ENCODE measurements at places on chromosomes 3 and 15. TPM values are rescaled to one million over a fixed set of nuclear protein-coding genes. Genes with fewer than 3 reads are reported as not detected.

GRCh38 chr15:95141486-95141885, 910.1 kb downstream of the MCTP2 start:
- DNase-seq, result peak; percentile 26
- H3K27me3 ChIP-seq, result no peaks in the 10 kb centered on the region

DNA sequence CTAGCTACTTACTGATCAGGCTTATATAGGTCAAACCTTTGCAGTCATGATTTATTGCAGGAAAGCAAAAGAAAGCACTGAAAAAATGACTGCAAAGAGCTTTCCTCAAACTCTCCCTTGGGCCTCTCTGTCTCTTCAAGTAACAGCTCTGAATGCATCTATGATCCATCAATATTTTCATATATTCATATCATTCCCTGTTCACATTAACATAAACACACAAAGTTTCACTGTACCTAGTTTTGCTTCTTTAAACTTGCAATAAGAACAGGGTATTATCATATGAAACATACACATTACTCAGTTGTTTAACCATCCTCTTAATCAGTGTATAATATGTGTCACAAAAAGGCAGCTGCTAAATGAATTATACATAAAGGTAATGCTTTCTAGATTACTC, 107.9 kb upstream of the ARL6 start:
- no peak overlapping the region for H3K27ac ChIP-seq
- no peaks in the 10 kb centered on the region for H3K36me3 ChIP-seq
- H3K4me3 ChIP-seq, result no peak overlapping the region
- no peak for DNase-seq
- H3K4me1 ChIP-seq, result no peaks in the 10 kb centered on the region

DNA sequence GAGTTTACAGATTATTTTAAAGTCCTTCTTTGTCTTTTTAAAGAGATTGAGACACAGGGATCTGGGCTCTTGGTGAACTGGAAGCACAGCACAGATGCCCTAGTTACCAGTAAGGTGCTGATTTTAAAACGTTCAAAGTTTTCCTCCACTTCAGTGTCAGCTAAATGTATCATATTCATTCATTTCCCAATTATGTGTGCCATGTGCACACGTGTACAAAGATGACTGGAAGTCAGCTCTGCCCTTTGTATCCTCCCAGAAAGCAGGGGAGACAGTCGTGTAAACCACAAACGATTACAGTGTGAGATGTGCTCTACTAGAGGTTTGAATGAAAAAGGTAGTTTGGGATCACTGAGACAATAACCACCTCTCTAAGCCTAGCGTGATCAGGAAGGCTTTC, 730 bp downstream of the ZKSCAN7 start:
- peaks cover 3% of the 10 kb centered on the region for H3K36me3 ChIP-seq
- peak overlapping the region; percentile 89 for H3K4me3 ChIP-seq
- H3K27ac ChIP-seq, result no peak overlapping the region
- no peak for DNase-seq
- peaks cover 7% of the 10 kb centered on the region for H3K4me1 ChIP-seq

DNA sequence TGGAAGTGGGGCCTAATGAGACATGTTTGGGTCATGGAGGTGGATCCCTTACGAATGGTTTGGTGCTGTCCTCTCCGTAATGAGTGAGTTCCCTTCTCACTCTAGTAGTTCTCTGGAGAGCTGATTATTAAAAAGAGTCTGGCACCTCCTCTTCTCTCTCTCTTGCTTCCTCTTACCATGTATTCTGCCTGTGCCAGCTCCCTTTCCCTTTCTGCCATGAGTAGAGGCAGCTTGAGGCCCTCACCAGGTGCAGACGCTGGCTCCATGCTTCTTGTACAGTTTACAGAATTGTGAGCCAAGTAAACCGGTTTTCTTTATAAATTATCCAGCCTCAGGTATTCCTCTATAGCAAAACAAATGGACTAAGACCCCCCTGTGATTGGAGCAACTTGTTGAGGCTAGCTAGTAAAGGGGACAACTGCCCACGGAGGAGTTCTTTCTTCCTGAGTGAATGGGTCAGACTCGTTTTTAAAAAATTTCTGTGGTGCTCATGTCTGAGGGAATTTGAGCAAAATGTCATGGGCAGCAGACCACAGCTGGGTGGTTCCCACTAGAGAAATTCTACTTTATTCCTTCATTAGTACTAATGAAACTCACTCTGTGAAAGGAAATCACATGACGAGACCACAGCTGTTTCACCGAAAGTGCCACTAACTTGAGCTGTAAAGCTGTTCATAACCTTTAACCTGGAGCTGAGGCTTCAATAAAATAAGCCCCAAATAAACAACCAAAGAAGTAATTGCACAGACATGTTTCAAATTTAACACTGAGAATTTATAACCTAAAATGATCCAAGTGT, 210.0 kb downstream of the NFKBIZ start:
- no peak overlapping the region for H3K4me3 ChIP-seq
- H3K4me1 ChIP-seq, result no peaks in the 10 kb centered on the region
- no peaks in the 10 kb centered on the region for H3K36me3 ChIP-seq
- H3K27me3 ChIP-seq, result no peaks in the 10 kb centered on the region

FANCD2OS gene
- total RNA-seq, result not detected

DNA sequence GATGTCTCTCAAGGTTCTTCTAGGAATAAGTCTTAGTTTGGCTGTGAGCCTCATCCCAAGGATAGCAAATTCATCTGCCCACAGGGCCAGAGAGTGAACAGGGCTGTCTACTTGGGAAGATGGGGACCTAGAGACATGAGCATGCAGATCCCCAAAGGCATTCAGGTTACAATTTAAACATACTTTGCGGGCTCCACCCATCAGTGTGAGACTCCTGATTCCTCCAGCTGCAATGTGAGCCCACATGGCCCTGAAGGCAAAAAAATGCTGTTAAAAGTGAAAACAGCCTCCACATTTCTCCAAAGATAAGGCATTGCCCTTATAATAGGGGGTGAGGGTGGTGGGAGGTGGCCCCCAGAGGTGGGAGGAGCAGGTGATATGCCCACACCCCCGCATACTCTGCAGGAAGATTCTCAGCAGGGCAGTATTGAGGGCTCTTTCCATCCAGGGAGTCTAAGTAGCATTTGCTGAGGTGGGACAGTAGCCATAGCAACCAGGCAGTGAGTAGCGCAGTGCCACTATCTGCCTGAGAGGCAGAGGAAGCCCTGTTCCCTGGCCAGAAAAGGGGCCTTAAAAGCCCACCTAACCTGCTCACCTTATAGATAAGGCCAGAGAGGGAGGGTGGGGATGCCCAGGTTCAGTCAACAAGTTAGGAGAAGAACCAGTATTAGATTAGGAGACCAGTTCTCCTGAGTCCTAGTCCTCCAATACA, 31.2 kb downstream of the TGM4 start:
- no peak overlapping the region for H3K4me3 ChIP-seq
- H3K4me1 ChIP-seq, result no peaks in the 10 kb centered on the region
- H3K27ac ChIP-seq, result no peak overlapping the region
- H3K36me3 ChIP-seq, result no peaks in the 10 kb centered on the region

STRIT1 gene
- not detected for total RNA-seq

DNA sequence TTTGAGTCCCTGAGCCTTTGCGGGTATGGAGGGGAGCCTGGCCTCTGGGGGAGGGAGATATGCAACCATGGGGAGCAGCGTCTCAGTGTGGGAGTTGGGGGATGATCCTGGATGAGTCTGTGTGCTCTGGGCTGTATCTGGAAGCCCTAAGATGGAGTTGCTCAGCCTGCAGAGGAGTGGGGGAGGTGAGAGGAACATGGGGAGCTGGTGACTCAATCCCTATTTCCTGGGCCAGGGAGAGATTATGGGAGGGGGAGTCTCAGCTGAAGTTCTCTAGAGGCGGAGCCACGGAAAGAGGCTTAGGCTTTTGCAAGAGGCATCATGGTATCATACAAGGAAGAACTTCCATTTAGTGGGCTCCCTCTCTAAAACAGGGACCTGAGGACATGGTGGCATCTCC, 59.5 kb upstream of the TMEM115 start:
- no peaks in the 10 kb centered on the region for H3K36me3 ChIP-seq
- H3K4me3 ChIP-seq, result no peak overlapping the region
- DNase-seq, result no peak
- H3K4me1 ChIP-seq, result peaks cover 5% of the 10 kb centered on the region
- H3K27me3 ChIP-seq, result peaks cover 3% of the 10 kb centered on the region
- no peak overlapping the region for H3K27ac ChIP-seq

MESP1 gene
- not detected for total RNA-seq

NRROS gene
- total RNA-seq, result not detected

SPINT1 gene
- 30.1 TPM for total RNA-seq

ADGRG7 gene
- total RNA-seq, result not detected

GRCh38 chr3:65004306-65004705, 316.5 kb upstream of the ADAMTS9 start:
- peak; percentile 31 for DNase-seq
- H3K27ac ChIP-seq, result no peak overlapping the region
- H3K36me3 ChIP-seq, result no peaks in the 10 kb centered on the region
- peaks cover 15% of the 10 kb centered on the region for H3K4me1 ChIP-seq

- H3K4me1 ChIP-seq, result peaks cover 5% of the 10 kb centered on the region
- peaks cover 11% of the 10 kb centered on the region for H3K27me3 ChIP-seq
- peak; percentile 8 for DNase-seq
- H3K27ac ChIP-seq, result no peak overlapping the region
These were observed 20.0 kb downstream of the EFCC1 start for GRCh38 chr3:129021140-129021551.

ZBED2 gene
- total RNA-seq, result 1.0 TPM

PLIN1 gene
- total RNA-seq, result not detected

- no peaks in the 10 kb centered on the region for H3K36me3 ChIP-seq
- peak overlapping the region; percentile 85 for H3K4me3 ChIP-seq
- peaks cover 11% of the 10 kb centered on the region for H3K4me1 ChIP-seq
- no peak for DNase-seq
These were observed 1.1 kb upstream of the WDR5B start for GRCh38 chr3:122416966-122417365.

- no peaks in the 10 kb centered on the region for H3K27me3 ChIP-seq
- no peak overlapping the region for H3K4me3 ChIP-seq
- H3K27ac ChIP-seq, result no peak overlapping the region
These were observed 399.9 kb upstream of the CBLB start for GRCh38 chr3:106268696-106269095.

- peaks cover 4% of the 10 kb centered on the region for H3K4me1 ChIP-seq
- H3K4me3 ChIP-seq, result no peak overlapping the region
- H3K27ac ChIP-seq, result no peak overlapping the region
- no peaks in the 10 kb centered on the region for H3K36me3 ChIP-seq
- DNase-seq, result no peak
These were observed 4.5 kb upstream of the MNS1 start for GRCh38 chr15:56469483-56469882.

- H3K4me3 ChIP-seq, result no peak overlapping the region
- peak; percentile 91 for DNase-seq
- peak overlapping the region; percentile 83 for H3K27ac ChIP-seq
- no peaks in the 10 kb centered on the region for H3K27me3 ChIP-seq
- peaks cover 29% of the 10 kb centered on the region for H3K4me1 ChIP-seq
These were observed 41.8 kb downstream of the ITGB5 start for GRCh38 chr3:124845406-124845805.

- H3K4me1 ChIP-seq, result peaks cover 31% of the 10 kb centered on the region
- no peak overlapping the region for H3K4me3 ChIP-seq
- no peak overlapping the region for H3K27ac ChIP-seq
These were observed 2.1 kb upstream of the SHISA5 start for GRCh38 chr3:48505968-48506504.
